Right ventricle myocardium inferior (tissue), 1 donor: ENCODE measurements at places on chromosomes 12 and 14. TPM values are rescaled to one million over a fixed set of nuclear protein-coding genes. Genes with fewer than 3 reads are reported as not detected.

GRCh38 chr14:92353447-92353846, 30.5 kb downstream of the SLC24A4 start:
- no peak for DNase-seq

GRCh38 chr14:72645706-72646105, 248.2 kb downstream of the DPF3 start:
- no peak for DNase-seq

Gene OASL
- total RNA-seq, result 0.08 TPM

DNA sequence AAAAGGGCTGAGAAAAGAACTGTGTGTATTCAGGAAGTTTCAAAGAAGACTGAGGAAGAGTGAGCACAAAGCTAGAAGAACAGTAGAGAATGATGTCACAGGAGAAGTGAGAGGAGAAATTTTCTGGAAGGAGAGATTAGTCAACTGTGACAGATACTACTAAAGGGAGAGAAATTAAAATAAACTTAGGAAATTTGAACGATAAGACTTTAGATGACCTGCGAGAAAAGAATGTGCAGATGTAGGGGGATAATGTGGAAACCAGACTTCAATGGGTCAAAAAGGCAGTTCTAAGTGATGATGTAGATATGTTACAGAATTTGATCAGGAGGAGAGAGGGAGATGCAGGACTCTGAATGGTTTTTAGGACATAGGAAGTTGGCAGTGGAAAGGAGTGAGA, 287.4 kb downstream of the SYT1 start:
- DNase-seq, result no peak

DNA sequence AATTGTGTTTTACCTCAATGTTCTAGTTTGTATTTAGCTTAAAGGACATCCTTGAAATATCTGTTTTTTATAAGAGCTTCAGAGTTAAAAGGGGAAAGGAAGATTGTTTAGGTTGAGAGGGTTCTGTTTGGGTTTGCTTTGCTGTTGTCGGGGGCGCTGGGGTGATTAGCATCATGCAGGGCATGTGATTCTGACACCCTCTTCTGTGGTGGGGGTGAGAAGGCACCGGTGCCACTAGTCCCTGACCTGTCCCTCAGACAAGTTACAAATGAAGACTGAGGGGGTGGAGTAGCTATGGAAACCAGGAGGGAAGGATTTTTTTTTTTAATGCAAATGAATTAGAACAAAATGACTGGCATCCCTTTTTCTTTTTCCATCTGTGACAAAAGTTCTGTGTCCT, 291.3 kb downstream of the RPAP3 start:
- no peak for DNase-seq

DNA sequence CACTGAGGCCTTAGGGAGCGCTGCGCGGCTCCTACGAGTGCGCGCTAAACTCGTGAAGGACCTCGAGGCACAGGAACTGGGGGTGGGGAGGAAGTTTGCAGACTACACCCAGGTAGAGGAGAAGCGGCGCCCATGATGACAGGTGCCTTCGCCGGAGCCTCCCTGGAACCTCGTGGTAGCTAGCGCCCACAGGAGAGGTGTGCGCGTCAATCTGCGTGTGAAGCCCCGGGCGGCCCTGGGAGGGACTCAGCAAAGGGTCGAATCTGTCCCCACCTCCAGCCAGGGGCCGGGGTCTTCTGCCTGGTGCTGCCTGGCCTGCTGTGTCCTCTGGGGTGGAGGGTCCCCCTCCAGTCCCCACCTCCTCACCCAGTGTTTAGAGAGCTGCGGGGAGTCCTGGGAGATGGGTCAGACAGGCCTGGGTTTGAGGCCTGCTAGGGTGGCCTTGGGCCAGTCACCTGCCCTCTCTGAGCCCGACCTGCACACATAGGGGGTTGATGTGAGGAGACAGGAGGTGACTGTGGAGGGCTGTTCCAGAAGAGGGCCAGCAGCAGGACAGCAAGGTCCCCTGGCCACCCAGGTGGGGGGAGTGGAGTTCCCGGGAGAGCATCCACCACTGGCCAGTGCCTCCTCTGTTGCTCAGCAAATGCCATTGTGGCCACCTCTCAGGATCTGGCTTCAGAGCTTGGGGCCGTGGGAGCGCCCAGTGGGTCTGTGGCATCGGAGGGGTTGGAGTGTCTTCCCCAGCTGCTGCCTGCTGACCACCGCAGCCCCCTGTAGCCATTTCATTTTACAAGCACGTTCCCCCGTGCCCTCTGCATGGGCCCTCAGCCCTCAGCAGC, 20.2 kb upstream of the KIF26A start:
- peak; percentile 62 for DNase-seq

- no peak for DNase-seq
These were observed 2.7 kb downstream of the LRRC43 start for GRCh38 chr12:122185494-122186082.

GRCh38 chr12:45731190-45731775, 1.8 kb downstream of the ARID2 start:
- DNase-seq, result no peak

Gene SERPINA6
- not detected for total RNA-seq

- DNase-seq, result no peak
These were observed 18.2 kb downstream of the CINP start for GRCh38 chr14:102344485-102344884.

GRCh38 chr12:64608901-64609535, 1.3 kb upstream of the RASSF3 start:
- no peak for DNase-seq

DNA sequence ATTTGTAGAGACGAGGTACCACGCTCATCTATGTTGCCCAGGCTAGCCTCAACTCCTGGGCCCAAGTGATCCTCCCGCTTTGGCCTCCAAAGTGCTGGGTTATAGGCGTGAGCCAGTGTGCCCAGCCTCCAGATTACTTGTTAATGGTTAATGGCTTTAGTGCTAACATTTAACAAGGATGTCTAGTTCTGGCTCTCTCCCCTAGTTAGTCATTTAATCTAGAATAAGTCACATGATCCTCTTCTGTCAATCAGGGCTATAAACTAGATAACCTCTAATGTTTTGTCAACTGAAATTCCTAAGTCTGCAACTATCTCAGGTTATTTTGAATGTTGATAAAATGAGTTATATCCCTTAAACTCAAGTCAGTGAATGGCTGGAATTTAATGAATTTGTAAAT, 15.7 kb downstream of the ACTR6 start:
- no peak for DNase-seq

DNA sequence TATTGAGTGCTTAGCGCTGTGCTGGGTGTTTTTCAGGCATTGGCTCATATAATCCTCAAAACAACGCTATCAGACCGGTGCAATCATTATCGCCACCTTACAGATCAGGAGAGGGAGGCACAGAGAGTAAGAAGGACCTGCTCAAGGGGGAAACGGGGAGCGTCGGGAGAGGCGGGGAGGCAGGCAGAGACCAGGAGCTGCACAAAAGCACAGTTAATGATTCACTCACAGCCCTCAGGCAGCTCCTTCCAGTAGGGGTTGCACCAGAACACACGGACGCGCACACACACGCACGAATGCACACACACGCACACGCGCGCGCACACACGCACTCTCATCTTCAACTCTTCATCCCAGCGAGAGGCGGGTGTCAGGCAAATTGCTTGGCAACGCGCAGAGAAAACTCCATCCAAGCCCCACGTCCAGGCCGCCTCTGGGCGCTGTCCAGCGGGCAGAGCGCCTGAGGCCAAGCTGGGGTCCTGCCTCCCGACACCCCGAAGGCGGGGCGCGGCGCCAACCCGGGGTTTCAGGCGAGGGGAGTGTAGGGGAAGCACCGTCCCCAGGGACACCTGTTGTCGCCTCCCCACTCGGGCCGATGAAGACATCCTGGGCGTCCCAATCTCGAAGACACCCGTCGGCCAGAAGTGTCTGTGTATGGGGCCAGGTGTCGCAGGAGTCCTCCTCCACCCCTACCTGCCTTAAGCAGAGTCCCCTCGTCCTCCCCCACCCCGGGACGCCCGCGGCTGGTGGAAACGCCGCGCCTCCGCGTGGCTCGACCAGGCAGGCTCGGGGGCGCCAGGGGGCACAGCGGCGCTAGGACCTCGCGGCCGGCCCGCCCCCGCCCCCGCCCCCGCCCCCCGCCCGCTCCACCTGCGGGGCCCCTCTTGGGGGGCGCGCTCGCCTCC, 35.5 kb upstream of the STON2 start:
- no peak for DNase-seq

Gene TBC1D30
- 0.35 TPM for total RNA-seq

DNA sequence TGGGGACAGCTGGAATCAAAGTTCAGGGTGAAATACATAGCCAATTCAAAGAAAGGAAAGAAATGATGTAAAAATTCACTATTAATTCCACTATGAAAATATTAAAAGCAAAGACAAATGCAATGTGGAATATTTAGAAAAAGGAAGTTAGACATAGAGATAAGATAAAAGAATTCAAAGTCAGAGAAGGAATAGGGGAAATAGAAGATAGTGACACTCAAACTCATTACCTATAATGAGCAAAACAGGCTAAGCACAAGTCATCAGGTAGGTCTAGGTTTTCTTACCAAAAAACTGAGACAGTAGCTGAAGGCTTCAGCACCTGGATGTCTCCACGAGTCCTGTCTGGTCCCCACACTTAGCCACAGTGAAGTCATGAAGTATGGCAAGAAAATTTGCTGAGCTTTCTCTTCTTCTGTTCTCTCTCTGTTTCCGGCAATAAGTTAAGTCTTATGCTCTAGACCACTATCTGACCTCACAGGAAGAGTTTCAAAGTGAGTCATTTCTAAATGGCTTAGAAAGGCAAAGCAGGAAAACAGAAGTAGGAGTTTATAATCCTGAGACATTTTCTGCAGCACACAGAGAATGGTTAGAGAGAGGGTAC, at the start of gene C3AR1:
C3AR1 (minus strand) TSS at position 369 of the 604 bp plus-strand sequence. CDS start 6,174 bp downstream, outside the sequence.
- DNase-seq, result no peak

GRCh38 chr14:100842799-100843198, 16.9 kb downstream of the MEG3 start:
- DNase-seq, result no peak

GRCh38 chr14:91496790-91497189, 13.3 kb downstream of the PPP4R3A start:
- no peak for DNase-seq

DNA sequence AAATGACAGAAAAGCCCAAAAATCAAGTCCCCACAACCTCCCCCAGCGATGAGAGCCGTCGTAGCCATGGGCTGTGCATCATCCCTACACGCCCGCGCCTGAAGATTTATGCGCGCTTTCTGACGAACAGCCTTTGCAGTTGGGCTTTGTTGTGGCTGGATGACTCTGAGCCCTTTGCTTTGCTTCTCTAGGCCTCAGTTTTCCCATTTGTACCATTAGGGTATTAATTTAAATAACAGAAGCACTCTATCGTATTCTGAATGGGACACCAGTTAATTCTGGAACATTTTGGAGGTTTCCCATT, 24.2 kb downstream of the SFSWAP start:
- no peak for DNase-seq

Gene HRK
- total RNA-seq, result 0.11 TPM

GRCh38 chr14:69612014-69612782, 802 bp downstream of the SUSD6 start:
- DNase-seq, result peak; percentile 70

DNA sequence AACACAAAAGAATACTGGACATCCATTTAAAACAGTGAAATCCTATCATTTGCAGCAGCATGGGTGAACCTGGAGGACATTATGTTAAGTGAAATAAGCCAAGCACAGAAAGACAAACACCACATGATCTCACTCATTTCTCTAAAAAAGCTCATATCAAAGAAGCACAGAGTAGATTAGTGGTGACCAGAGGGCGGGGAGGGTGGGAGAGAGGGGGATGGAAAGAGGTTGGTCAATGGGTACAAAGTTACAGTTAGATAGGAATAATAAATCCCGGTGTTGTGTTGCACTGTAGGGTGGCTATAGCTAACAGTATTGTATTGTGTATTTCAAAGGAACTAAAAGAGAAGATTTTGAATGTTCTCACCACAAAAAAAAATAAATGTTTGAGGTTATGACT, 52.4 kb downstream of the DUSP6 start:
- DNase-seq, result no peak

GRCh38 chr12:86777325-86777724, 521.1 kb upstream of the MGAT4C start:
- no peak for DNase-seq

GRCh38 chr14:60161196-60162107, 3.7 kb downstream of the DHRS7 start:
- no peak for DNase-seq

Gene PLEKHG7
- total RNA-seq, result not detected

Gene ADAMTS20
- not detected for total RNA-seq

DNA sequence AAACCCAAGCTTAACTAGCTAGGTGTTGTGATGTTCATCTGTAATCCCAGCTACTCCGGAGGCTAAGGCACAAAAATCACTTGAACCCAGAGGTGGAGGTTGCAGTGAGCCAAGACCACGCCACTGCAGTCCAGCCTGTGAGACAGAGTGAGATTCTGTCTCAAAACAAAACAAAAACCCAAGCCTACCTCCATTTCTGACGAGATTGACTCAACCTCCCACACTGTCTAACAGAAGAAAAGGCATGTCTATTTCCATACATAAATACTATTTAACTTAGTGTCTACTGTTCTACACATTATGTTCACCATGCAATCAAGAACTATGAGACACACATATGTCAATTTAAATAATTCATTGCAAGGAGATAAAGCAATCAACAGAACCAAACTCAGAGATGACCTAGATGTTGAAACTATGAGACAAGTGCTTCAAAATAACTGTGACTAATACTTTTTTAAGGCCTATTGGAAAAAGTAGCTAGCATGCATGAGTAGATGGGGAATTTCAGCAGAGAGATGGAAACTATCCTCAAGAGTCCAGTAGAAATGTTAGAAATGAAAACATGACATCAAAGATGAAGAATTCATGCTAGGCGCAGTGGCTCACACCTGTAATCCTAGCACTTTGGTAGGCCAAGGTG, 75.9 kb upstream of the DHRS4 start:
- no peak for DNase-seq

- no peak for DNase-seq
These were observed 229.9 kb upstream of the HMGA2 start for GRCh38 chr12:65594409-65594808.

Gene HOXC12
- total RNA-seq, result not detected

Gene TMEM63C
- total RNA-seq, result 2.7 TPM

DNA sequence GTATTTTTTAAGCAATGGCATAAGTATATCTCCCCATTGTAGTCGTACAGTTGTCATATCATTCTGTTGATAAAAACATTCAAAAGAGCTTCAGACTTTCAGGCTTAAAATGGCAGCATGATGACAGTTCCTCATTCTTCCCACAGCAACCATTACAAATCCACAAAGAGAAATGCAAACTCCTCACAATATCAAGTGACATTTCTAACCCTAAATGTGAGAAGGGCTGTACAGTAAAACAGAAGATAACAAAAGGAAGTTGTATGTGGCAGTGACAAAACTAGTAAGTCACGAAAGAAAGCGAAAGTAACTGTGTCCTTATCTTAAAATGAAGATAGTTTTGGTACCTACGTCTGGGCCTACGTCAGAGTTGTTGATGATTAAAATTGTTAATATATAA, 46.7 kb downstream of the GXYLT1 start:
- no peak for DNase-seq

DNA sequence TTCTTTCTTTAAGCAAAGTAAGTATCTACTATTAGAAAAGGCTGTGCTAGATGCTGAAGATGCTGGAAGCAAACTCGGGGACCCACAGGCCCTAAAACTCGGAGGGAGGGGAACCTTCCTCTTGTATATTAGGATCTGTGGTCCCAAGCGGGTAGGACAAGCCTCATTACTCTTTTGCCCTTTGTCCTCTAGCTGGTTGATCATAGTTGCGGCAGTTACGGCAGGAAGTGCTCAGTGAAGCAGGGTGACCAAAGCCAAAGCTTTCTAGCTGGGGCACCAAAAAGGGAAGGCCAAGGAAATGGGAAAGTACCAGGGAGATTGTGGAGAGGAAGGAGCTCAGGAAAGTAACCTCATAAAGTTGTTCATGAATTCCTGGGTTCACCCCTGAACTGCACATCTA, 76.3 kb downstream of the SCFD1 start:
- DNase-seq, result no peak

Gene PTPN21
- total RNA-seq, result 30.8 TPM

Gene KCNC2
- total RNA-seq, result not detected

Gene CCDC197
- total RNA-seq, result 0.84 TPM
